NB4 (cell line): ENCODE measurements at places on chromosomes 1 and 21.
A peak's percentile ranks its signal among the peaks of the same experiment; 100 is the strongest.

- DNase-seq = no peak
These were observed 920 bp downstream of the APH1A start for GRCh38 chr1:150267896-150268295.

DNA sequence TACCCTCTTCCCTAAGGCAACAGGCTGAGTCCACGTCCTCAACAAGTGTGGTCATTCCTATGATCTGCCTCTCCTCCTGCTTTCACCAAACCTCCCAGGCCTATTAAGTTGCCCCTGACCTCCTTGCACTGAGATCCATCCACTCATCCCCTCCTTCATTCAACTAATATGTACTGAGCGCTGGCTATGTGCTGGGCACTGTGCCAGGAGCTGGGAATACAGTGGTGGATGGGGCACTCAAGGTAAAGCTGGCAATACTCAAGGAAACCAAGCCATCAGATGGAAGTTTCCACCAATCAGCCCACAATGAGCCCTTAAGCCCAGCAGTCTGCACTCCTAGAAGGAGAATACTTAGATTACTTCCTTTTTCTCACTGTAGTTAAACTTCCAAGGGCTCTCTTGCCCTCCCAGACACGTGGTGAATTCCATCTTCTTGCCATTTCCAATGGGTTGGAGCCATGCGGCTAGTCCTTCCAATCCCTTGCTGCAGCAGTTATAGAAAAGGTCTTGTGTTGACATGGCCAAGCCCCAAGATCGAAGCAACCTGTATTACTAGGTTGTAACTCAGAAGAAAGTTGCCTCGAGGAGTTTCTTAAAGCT, 279.9 kb upstream of the RUNX1 start:
- DNase-seq = no peak

DNA sequence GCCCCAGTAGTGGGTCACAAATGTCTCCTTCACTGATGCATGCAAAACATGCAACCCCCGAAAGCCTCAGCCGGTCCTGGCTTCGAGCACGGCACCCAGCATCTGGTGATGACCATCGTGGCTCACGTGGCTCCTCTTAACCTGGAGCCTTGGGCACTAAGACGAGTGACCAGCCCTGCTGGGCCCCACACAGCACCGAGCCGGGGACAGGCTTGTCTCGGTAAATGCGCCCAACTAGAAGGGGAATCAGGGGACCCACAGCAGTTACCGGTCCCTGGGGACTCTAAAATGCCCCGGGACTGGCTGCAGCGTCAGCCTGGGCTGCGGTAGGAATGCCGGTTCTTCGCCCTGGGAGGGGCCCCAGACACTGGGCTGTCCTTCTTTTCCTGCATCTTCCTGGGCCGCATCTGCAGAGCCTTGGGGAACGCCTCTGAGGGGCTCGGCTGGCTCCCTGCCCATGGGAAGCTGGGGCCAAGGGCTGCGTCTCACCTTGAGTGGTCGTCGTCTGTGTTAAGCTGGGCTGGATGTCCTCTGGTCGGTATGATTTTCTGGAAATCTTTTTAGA, 13.1 kb upstream of the TTC34 start:
- no peak for DNase-seq

DNA sequence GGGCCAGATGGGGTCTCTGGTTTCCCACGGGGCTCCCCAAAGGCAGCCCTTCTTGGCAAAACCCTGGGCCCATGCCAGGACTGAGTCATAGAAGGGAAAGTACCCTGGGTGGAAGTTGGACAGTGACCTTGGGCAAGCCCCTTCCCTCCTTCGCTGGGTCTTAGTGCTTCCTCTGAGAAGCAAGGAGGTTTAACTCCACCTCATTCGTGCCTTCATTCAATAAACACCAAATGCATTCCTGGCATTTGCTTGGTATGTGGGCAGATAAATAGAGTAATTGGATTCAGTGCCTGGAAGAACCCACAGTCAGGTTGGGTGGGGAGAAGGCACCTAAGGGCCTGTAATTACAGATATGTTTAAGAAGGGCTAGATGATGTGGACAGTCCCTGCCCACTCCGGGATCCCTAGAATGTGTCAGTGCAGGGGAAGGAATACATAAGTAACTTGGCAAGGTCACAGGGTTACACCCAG, 36.3 kb upstream of the CITED4 start:
- DNase-seq = peak; percentile 18

GRCh38 chr1:160665330-160666078, 18.7 kb upstream of the SLAMF1 start:
- peak; percentile 89 for DNase-seq

- no peak for DNase-seq
These were observed 85.1 kb upstream of the LMO4 start for GRCh38 chr1:87243573-87243972.

DNA sequence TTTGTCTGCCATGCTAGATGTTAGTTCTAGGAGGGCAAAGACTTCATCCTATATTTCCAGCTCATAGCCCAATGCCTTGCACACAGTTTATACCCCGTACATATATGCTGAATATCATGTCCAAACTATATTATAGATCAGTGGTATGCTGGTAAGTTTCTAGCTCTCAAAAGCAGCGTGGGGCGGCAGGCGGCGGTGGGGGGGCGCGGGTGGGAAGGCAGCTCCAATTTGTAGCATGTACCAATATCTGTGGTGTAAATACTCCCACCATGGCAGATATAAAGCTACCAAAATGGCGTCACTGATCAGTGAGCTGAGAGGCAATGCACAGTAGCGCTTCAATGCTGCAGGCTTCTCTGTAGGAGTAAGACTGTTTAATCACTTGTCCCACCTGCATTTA, 77.1 kb downstream of the PATJ start:
- DNase-seq = no peak

- DNase-seq = peak; percentile 22
These were observed 155.5 kb downstream of the GLUL start for GRCh38 chr1:182235952-182236650.

DNA sequence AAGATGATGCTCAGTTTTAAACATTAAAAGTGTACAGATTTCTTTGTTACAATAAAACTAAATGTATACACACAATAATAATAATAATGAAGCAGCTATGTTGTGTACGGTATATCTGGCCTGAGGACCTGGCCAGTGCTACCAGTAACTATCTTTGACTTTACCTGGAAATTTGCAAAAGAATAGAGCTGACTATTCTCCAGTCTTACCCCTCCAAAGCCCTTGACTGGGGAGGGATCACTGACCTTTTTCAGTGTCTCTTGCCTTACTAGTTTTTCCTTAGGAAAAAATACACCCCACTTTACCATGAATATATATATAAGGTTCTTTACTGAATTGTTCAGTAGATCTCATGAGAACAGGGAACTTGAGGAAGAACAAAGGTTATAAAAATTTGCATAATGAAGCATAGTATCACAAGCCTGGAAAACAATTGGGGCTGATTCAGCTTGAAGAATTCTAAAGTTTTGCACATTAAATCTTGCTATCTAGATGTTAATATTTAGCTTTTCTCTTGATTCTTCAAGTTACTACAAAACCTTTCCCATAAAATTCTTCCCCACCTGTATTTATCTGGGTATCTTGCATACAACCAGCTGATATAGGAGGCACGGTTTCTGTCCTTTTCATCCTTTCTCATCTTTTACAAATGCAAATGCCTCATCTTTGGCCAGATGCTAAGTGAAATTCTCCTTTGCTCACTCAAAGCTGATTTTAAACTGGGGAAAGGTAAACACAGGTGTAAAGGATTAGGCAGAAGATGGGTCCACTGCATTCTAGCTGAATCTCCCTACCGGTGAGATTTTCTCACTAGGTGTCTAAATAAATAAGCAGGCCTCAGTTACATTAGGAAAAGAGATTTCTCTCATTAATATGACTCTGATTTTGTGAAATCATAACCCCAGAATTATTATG, 25.0 kb upstream of the SLAMF1 start:
- no peak for DNase-seq

DNA sequence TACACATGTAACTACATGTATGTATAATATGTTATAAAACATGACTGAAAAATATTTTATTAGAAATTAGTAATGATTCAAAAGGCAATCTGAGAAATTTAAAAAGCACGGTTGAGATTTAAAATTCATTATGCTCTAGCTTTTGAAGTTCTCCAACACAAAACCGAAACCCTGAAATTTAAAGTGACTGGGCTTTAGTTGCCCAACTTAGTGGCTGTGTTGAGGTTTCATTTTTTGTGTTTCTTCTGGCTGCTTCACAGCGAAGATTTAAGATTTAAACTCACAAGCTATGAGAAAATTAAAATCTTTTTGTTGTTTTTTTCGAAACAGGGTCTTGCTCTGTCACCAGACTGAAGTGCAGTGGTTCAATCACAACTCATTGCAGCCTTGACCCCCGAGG, 1058.7 kb downstream of the NCAM2 start:
- DNase-seq = no peak

GRCh38 chr1:58006421-58007046, 540.0 kb downstream of the OMA1 start:
- DNase-seq = no peak

DNA sequence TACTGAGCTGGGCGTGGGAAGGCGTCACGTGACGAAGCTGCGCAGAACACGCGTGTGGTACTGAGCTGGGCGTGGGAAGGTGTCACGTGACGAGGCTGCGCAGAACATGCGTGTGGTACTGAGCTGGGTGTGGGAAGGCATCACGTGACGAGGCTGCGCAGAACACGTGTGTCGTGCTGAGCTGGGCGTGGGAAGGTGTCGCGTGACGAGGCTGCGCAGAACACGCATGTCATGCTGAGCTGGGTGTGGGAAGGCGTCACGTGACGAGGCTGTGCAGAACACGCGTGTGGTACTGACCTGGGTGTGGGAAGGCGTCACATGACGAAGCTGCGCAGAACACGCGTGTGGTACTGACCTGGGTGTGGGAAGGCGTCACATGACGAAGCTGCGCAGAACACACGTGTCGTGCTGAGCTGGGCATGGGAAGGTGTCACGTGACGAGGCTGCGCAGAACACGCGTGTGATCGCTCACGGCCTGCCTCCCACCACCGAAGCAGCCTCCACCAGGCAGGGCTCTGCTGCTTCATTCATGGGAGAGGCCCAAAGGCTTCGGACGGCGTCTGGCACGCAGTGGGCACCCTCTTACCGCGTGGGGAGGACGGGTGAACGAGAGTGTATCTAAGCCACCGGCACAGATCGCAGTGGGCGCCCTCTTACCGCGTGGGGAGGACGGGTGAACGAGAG, 24.0 kb downstream of the CFAP74 start:
- DNase-seq = no peak

DNA sequence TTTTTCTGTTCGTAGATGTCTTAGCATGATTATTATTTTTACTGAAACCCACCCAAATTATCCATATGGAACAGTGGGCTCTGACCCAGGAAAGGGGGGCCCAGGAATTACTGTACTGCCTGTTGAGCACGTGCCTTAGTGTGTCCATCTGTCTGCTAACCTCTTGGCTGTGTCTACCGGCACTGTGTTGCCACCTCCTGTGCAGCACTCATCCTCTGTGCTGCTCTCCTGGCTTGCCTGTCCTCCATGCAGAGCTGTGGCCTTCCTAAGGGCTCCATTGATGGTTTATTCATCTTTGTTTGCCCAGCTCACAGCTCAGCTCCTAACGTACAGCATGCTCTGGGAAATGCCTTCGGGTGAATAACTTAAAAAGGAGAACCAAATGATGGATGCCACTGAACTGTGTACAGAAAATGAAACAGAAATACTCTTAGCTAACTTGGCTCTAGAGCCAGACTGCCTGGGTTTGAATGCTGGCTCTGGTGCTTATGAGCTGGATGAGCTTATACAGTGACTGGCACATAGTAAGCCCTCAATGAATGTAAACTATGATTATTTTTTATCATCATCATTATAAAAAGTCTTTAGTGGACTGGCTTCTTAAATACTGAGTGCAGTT, 11.4 kb upstream of the RPTN start:
- DNase-seq = no peak

DNA sequence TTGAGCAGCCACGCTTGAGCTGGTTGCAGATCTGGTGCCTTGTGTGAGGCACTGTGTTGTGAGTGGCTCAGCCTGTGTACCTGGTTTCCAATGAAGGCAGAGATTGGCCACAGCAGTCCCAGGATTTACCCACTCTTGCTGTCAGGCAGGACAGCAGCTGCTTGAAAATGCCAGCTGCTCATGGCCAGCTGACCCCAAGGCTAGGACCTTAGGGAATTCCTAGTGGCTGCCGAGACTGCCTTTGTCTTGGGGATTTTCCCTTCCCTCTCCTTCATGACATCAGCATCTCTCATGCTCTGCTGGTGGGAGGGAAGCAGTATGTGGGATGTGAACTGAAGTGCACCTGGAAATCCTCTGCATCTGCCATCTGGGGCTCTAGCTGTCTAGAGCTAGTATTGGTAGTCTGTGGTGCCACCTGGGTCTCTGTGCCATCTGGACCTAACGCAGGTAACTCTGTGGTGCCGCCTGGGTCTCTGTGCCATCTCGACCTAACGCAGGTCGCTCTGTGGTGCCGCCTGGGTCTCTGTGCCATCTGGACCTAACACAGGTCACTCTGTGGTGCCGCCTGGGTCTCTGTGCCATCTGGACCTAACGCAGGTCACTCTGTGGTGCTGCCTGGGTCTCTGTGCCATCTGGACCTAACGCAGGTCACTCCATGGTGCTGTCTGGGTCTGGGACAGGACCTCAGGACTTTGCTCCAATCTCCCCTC, 3.8 kb upstream of the LRRC47 start:
- DNase-seq = no peak

DNA sequence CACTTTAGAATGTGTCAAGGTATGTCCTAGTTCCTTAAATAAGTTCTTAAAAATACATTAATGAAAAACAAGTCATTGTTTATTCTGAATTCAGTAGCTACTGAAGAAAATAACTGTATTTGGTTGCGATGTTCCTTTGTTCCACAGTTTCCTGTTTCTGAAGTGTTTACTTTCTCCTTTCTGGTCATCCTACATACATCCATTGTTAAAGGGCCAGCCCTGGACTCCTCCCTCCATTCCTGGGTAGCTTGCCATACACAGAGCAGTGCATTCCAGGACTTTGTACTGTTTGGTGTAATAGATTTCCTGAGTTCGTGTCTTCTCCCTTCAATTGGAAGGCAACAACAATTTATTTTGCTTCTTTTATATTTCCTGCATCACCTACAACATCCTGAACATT, 845.4 kb upstream of the CXADR start:
- DNase-seq = no peak

- DNase-seq = peak; percentile 4
These were observed 141.8 kb downstream of the TTLL7 start for GRCh38 chr1:83857103-83857502.

GRCh38 chr1:193494368-193494767, 308.0 kb upstream of the B3GALT2 start:
- no peak for DNase-seq

- DNase-seq = no peak
These were observed 39.4 kb downstream of the SLC2A7 start for GRCh38 chr1:8986814-8987190.
